Hematopoietic multipotent progenitor cell treated with erythropoietin and hydrocortisone succinate and interleukin-3 and kit ligand, for 6 days (in vitro differentiated cells): ENCODE measurements at places on chromosomes 6 and 20.

DNA sequence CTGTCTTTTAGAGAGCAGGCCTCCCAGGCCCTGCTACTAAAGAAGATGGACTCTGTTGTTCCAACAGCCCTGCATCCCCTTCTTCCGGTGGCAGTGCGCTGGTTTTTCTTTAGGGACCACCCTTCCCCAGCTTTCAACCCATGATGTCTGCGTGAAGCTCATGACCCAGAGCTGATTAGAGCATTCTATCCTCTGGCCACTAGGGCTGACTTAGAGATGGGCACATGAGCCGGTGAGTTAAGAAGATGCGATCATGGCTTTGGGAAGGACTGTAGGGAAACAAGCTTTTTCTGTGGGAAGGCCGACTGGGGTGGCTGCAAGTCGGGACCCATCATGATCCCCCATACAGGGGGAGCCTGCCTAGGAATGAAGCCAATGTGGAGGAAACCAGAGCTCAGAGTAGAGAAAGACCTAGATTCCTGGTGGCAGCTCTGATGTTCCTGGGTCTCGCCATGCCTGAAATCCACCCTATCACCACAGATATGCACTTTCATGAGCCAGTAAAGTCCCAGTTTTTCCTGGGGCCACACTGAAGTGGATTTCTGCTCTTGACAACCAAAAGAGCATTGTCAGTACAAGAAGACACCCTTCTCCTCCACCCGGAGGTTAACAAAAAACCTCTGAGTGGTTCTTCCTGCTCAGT, 29.1 kb upstream of the STX16 start:
- DNase-seq = peak; percentile 10

GRCh38 chr6:106964954-106965353, 9.6 kb downstream of the CD24 start:
- no peak for DNase-seq

- DNase-seq = no peak
These were observed 169.9 kb downstream of the BCAS1 start for GRCh38 chr20:53900380-53900999.

DNA sequence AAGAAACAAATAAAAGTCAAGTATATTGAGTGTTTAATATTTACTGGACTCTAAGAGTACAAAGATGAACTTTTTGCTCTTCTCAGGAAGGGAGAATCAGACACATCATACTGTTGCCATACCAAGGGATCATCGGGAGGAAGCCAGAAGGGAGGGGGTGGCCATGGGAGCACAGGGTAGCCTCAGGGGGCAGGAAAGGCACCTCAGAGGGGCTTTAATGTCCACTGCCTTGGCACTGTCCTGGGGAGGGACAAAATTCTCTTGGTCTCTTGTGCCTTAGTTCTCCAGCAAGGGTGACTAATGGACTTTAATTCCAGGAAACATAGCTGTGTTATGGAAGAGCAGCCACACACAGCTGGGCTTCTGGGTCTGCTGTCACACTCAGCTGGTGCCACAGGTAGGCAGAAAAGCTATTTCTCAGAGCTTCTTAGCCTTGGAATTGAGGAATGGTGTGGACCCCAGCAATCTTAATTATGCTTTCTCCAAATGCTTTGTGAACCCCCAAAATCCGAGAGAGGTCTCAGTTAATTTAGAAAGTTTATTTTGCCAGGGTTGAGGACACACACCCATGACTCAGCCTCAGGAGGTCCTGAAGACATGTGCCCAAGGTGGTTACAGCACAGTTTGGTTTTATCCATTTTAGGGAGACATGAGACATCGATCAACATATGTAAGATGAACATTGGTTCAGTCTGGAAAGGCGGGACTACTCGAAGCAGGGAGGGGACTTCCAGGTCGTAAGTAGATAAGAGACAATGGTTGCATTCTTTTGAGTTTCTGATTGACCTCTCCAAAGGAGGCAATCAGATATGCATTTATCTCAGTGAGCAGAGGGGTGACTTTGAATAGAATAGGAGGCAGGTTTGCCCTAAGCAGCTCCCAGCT, 53.2 kb downstream of the MRAP2 start:
- peak; percentile 70 for DNase-seq

DNA sequence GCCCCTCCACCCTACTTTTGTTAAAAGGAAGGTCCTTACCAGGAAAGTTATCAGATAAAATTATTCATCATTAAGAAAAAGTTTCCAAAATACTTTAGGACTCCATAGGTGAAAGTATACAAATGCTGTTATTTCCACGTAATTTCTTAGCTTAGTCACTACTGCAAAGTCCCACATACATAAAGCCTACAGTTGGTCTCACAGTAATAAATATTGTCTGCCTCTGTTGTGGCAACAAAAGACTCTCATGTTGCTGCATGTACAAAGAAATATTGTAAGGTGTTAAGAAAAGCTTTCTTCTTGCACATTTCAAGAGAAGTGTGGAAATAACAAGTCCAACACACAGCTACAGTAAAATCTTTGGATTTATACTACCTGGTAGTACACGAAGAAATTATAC, 102.4 kb upstream of the DST start:
- no peak for DNase-seq

GRCh38 chr6:89260832-89261231, 43.7 kb upstream of the GABRR1 start:
- DNase-seq = peak; percentile 96

GRCh38 chr6:32116674-32117073, 7.5 kb upstream of the TNXB start:
- peak; percentile 74 for DNase-seq

GRCh38 chr20:48326868-48327267, 500.9 kb downstream of the PREX1 start:
- DNase-seq = no peak

DNA sequence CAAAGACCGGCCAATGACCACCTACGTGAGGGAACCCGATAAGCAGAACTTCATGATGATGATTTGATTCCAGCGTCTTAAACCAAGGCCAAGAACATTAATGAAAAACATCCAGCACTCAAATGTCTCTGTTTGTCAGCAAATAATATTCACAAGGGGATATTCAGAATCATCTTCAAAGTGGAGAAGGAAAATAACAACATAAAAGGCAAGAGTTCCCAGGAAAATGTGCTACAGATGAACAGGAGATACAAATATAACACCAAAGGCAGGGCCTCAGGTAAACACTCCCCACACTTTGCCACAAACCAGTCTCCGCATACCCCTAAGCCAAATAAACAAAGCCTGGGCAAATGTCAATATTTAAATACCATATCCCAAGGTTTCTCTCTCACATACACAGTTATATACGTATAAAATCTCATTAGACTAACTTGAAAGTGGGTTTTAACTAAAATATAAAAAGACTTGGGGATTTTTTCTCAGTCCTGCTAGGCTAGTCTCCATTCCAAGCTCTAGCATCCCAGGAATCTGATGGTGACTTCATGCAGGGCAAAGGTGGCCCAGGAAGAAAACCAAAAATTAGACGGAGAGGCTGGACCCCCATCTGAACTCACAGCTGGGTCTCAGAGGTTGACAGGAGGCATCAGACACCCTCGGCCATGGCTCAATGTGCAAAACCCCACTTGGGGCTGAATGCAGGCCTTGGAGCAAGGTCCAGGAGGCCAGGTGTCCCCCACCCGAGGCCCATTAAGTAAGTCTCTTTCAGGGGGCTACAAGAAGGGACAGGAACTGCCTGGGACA, 32.1 kb downstream of the TRAM2 start:
- DNase-seq = no peak

- DNase-seq = peak; percentile 52
These were observed 242.2 kb downstream of the HIVEP2 start for GRCh38 chr6:142702501-142703460.

- no peak for DNase-seq
These were observed 181.3 kb upstream of the GMDS start for GRCh38 chr6:2426561-2427340.

GRCh38 chr20:54083459-54083858, 13.1 kb upstream of the BCAS1 start:
- no peak for DNase-seq

DNA sequence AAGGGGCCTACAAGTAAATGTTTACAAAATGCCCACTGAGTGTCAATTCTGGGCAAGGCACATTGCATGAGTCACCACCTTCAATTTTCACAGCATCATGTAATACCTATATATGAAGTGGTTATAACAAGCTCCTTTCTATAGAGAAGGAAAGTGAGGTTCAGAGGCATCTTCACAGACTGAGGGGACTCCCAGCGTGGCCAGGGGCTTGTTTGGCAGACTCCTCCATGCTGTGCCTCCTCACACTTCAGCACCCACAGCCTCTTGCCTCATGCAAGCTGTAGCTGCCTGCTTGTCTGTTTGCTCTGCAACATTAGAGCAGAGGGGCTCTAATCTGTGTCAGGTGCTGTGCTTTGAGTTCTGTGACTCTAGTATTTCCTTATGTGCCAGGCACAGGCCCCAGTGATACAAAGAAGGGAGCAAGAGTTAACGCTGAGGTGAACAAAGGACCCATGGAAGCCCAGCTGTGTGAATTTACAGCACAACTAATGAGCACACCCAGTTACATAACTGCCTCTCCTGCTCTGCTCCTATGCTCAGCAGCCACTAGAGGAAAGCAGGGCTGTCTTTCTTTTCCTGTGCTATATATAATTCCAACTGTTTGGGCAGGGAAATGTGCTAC, 72.3 kb downstream of the ZHX3 start:
- DNase-seq = no peak

- peak; percentile 65 for DNase-seq
These were observed 94.5 kb downstream of the HTR1B start for GRCh38 chr6:77368660-77369313.

GRCh38 chr6:376827-377640, 14.5 kb upstream of the IRF4 start:
- DNase-seq = no peak

GRCh38 chr6:100105919-100106529, 112.0 kb upstream of the MCHR2 start:
- no peak for DNase-seq

DNA sequence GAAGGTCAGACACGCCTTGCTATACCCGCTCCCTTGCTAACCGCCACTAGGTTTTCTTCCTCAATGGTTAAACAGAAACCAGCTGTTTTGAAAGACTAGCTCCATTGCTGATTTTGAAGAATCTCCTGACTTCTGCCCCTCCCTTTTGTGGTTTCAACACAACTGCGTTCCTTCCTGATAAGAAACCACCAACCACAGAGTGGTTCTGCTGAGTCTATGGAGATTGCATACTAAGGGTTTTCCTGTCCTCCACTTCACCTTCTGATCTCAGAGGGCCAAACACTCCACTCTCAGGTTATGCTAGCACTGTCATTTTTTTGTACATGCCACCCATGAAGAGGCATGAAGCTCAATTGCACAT, 207.9 kb downstream of the MYLK4 start:
- DNase-seq = peak; percentile 99
